WTC11 (cell line): ENCODE measurements at places on chromosomes 13 and 19. TPM values are rescaled to one million over a fixed set of nuclear protein-coding genes. Genes with fewer than 3 reads are reported as not detected.

ZIM2 gene
- total RNA-seq: not detected in 3 replicates

NLRP4 gene
- total RNA-seq: not detected in 3 replicates

RDH8 gene
- 0.27 TPM in 1 of 3 replicates, not detected in the others for total RNA-seq

STOML3 gene
- total RNA-seq: not detected in 3 replicates

SLC7A1 gene
- 67.0 to 84.5 TPM (median 68.9 TPM) in 3 replicates for total RNA-seq

HOOK2 gene
- 70.0 to 83.3 TPM (median 81.4 TPM) in 3 replicates for total RNA-seq

SIGLECL1 gene
- not detected in 3 replicates for total RNA-seq

ZNF790 gene
- total RNA-seq: 5.9 to 8.6 TPM (median 6.8 TPM) in 3 replicates

PRODH2 gene
- 0.14 TPM in 1 of 3 replicates, not detected in the others for total RNA-seq

NLRP11 gene
- total RNA-seq: not detected in 3 replicates

ZNF534 gene
- total RNA-seq: 0.23 to 0.42 TPM (median 0.37 TPM) in 3 replicates

NTF4 gene
- total RNA-seq: 3.9 to 7.7 TPM (median 5.0 TPM) in 3 replicates

BST2 gene
- 22.8 to 67.7 TPM (median 61.1 TPM) in 3 replicates for total RNA-seq

CEACAM16 gene
- not detected in 3 replicates for total RNA-seq

RPL18 gene
- total RNA-seq: 1,712 to 1,987 TPM (median 1,909 TPM) in 3 replicates

KCNJ14 gene
- 1.1 to 1.4 TPM (median 1.1 TPM) in 3 replicates for total RNA-seq

IFI30 gene
- 20.2 to 30.3 TPM (median 26.2 TPM) in 3 replicates for total RNA-seq

MIA gene
- not detected in 3 replicates for total RNA-seq
